NCI-H2081 (cell line): ENCODE measurements at places on chromosomes 13 and 19.
A peak's percentile ranks its signal among the peaks of the same experiment; 100 is the strongest.

DNA sequence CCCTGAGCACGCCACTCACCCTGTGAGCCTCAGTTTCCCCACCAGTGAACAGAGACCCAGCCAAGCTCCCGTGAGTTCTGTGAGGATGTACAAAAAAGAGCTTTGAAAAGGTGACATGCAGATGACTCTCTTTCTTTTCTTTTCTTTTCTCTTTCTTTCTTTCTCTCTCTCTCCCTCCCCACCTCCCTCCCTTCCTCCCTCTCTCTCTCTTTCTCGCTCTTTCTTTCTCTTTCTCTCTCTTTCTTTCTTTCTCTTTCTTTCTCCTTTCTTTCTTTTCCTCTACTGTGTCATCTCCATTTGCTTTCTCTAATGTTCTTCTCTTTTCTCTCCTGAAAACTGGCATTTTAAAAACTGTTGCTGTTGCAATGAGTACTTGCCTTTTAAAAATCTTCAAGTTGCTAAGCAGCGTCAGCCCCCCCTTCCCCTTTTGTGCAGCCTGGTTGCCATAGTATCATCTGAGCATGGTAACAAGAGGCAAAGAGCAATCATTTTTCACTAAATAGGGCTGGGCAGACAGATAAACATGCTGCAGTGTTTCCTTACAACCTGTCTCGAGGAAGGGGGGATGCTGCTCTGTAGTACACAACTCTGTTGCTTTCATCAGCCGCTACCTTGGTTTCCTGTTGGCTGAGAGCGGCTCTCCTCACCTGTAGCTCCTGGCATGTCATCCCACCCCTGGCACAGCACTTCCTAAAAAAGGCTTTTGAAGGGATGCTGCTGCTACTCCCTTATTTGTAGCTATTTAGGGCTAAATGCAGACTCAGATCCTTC lies 108.7 kb upstream of the MBNL2 start:
- peak; percentile 27 for DNase-seq

DNA sequence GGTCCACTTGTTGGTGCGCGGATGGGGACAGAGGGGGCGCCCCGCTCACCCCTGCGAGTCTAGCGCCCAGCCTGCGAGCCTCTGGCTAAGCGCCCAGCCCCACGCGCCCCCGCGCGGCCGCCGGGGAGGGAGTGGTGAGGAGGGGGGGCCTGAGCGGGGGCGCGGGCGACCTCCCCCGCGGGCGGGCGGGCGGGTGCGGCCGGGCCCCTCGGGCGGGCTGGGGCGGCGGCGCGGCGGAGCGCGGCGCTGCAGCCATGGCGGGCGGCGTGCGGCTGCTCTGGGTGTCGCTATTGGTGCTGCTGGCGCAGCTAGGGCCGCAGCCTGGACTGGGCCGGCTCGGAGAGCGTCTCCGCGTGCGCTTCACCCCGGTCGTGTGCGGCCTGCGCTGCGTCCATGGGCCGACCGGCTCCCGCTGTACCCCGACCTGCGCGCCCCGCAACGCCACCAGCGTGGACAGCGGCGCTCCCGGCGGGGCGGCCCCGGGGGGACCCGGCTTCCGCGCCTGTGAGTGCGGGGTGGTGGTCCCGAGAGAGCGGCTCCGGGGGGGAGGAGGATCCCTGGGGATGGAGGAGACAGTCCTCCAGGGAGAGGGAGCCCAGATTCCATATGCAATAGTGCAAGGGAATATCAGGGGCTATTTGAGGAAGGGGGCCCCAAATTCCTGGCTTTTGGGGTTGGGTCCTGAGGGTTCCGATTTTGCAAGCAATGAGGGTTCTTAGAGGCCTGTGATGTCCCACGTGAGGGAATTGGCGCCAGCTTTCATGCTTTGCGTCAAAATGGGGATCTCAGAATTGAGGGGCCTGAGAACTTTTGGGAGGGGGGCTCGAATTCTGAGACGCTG lies at the start of gene LTBP4:
TSS of gene LTBP4 (plus strand) at position 236 of the 841 bp plus-strand sequence. CDS start at position 255, 19 bp downstream.
- DNase-seq, result no peak

- peak; percentile 38 for DNase-seq
Measured at GRCh38 chr13:43289470-43290255, 266.3 kb downstream of the DNAJC15 start.

- DNase-seq, result no peak
Measured at GRCh38 chr13:39596176-39596575, 6.8 kb downstream of the LHFPL6 start.

DNA sequence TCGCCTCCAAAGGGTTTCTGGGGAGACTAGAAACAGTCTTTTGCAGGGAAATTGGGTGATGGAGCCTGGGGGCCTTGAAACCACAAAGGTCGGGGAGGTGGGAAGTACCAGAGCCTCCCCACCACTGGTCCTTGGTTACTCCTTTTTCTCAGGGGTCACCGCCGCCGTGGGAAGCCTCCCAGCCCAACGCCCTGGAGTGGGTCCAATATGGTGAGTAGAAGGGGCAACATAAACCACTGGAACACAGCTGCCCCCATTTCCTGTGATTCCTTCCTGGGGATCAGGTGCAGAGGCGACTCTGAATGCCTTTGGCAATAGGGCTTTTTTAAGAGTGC lies 5.8 kb downstream of the PGLYRP1 start:
- DNase-seq, result no peak

DNA sequence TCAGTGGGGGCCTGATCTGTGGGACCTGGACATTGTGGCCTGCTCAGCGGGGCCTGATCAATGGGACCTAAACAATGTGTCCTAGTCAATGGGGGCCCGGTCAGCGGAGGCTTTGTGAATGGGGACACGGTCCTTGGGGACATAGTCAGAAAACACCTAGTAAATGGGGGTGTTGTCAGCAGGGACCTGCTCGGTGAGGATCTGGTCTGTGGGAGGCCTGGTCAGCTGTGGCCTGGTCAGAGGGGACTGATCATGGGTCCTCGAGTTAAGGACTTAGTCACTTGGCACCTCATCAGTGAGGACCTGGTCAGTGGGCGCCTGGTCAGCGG lies 44.5 kb upstream of the TPM4 start:
- no peak for DNase-seq

- DNase-seq, result no peak
Measured at GRCh38 chr13:35163674-35164073, 221.6 kb downstream of the NBEA start.

- no peak for DNase-seq
Measured at GRCh38 chr19:23482829-23483228, 87.6 kb upstream of the ZNF91 start.

DNA sequence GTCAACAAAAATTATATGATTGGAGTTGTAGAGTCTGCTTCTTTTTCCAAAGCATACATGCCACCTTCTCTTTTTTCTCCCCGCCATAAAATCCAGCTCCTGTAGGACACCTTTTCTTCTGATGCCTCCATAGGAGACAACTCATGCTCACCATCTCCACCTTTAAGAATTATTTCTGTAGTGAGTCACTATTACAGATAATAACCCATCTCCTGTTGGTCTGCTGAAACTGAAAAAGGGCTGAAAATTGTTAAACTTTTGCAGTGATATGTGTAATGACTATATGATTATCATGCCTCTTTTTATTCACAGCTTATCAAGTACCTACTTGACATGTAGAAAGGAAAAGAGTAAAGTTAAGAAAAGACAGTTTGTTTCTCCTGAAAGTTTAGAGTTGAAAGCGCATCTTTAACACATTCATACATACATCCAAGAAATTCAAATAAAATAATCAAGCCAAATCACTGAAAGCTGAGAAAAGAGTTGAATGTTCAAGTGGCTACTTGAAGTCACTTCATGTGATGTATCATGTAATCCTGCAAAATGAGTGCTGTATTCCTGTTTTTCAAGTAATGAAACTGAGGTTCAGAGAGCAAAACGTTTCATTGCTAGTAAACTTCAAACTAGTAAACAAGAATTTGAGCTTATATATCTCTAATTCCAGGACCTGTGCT lies 35.5 kb upstream of the LPAR6 start:
- DNase-seq, result no peak

DNA sequence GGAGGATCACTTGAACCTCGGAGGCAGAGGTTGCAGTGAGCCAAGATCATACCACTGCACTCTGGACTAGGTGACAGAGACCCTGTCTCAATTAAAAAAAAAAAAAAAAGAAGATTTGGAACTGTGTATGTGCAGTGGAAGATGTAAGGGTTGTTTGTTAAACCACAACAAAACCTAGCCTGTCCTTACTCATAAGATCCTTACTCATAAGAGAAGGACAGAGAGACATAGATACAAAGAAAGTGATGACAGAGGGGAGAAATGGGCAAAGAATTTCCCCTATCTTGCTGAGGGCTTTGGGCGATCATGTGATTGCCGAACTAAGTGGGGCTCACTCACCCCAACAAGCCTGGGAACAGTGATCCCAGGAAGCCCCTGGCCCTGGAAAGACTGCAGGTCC lies 7.9 kb downstream of the ITPKC start:
- DNase-seq, result no peak

DNA sequence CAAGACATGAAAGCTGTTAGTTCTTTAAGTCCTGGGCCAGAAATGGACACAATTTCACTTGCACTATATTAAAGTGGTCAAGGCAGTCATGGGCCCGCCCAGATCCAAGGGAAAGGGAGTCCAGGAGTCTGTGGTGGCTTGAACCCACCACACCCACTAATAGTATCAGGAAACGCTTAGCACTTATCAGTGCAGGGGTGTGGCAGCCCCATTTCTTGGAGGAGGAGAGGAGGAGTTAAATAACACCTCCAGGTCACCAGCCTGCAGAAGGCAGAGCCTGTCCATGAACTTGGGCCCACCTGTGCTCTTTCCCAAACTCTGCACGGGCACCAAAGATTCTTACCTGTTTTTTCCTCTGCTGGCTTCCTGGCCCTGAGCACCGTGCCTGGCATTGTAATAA lies 5.4 kb upstream of the NTN5 start:
- DNase-seq, result no peak

- DNase-seq, result no peak
Measured at GRCh38 chr19:33366897-33367296, 6.6 kb upstream of the CEBPG start.
